Femur (tissue), 1 donor: ENCODE measurements at places on chromosomes 12 and 14.

DNA sequence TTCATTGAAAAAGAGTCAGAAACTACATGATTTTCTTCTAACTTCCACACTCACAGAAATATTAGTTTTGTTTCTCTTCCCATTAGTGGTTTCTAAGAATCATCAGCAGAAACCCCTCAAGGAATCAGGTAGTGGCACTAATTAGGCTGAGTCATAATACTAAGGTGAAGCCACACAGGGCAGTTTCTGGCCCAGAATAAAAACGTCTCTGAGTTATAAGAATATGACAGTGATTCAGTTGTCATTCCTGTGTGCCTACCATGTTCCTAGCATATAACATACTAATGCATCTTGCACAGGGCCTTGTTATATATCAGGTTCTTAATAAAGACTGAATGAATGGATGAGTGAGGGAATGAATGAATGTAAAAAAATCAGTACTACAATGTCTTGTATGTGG is 206.0 kb upstream of the PLEKHG7 start:
- no peak for DNase-seq

DNA sequence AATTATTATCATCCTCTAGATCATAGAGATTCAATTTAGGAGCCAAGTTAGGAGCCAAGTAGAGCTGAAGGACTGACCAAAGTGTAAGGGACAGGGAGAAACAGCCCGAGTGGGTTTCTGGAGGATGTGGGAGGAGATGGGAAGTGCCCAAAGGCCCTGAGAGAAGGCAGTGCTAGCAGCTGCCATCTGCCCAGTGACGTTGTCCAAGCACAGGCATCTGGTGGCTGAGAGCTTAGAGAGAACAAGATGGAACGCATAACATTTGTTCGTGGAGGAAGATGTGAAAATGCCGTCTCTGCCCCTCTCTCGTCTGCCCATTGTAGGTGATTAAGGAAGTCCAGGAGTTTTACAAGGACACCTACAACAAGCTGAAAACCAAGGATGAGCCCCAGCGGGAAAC is 34.7 kb downstream of the CD9 start:
- no peak for DNase-seq

GRCh38 chr14:66487164-66487563 is 993 bp downstream of the CCDC196 start:
- no peak for DNase-seq

DNA sequence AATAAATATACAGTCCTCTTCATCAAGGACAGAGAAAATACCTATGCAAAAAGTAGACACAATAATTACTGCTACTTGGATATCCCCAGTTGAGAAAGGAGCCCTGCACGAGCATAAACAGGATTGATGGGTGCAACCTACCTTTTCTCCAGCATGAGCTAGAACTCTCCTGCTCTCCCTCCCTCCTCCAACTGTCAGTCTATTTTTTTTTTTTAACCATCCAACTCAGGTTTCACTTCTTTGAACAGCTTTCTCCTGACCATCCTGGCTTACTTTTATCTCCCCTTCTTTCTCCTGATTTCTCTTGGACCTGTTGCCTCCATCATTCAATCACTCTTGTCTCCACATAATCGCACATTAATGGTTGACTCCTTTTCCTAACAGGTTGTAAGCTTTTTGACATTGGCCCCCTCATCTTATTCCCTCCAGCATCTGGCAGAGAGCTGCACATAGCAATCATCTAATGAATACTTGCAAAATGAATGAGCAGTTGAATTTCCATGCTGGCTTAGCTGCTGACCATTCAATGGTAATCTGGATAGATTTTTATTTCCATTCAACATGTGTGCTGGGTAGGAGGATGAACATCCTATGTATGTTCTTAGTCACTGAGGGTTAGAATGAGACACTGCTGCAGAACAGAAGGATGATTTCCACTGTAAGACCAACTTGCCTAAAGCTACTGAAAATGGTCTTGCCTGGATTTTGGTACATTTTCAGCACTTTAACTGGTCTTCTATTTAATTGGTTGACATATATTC is 24.4 kb downstream of the MYBPC1 start:
- DNase-seq = no peak

DNA sequence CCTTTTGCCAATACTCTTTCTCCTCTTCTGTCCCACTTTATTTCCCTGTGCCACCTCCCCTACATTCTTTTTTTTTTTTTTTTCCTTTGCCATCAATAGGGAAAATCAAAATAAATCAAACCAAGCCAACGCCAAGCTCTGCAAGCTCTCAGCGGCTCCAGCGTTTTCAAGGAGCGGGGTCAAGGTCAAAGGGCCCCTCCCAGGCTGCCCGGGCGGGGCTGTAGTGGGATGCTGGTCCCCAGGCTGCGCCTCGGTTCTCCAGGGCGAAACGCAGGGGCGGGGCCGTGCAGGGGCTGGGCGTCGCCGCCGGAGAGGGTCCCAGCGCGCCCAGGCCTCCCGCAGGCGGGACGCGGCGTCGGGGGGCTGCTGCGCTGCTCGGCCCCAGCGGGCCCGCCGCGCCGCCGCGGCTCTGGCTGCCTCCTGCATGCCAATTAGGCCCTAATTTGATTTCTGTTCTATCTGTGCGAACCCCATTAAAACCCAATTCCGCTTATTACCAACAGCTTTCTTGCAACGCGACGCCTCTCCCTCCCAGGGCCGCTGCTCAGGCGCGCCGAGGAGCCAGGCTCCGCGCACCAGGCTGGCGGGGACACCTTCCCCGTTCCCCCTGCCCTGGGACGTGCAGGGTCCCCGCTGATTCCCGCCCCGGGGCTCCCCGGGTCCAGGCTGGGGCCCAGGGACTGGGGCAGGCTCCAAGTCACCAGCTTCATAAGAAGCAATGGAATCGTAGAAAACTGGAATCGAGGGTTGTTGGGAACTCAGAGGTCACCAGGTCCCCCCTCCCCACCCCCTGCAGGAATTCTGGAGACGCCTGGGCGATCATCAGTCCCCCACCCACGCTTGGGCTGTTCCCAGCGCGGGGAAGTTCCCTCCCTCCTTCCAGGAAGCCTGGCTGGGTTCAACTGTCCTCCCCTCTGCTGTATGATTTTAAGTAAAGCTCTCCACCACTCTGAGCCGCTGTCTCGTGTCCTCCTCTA is 50.7 kb upstream of the MAP1LC3B2 start:
- peak; percentile 65 for DNase-seq

GRCh38 chr14:53875324-53875897 is 81.2 kb downstream of the BMP4 start:
- no peak for DNase-seq

DNA sequence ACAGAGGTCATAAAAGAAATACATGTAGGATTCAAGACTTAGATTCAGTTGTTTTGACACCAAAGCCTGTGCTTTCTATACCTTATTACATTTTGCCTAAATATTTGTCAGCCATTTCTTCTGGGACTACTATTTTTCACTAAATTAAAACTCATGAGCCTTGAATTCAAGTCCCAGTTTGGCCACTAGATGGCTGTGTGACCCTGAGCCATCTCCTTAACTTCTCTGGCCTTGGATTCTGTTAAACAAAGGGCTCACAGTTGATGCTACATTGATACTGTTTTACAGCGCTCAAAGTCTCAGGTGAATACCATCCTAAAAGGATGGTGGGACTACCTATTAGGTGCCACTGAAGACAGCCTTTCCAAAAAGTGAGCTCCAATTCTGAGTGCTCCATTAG is 39.6 kb upstream of the CCDC198 start:
- DNase-seq = peak; percentile 24

GRCh38 chr12:90460681-90461080 is 494.3 kb downstream of the CCER1 start:
- no peak for DNase-seq

DNA sequence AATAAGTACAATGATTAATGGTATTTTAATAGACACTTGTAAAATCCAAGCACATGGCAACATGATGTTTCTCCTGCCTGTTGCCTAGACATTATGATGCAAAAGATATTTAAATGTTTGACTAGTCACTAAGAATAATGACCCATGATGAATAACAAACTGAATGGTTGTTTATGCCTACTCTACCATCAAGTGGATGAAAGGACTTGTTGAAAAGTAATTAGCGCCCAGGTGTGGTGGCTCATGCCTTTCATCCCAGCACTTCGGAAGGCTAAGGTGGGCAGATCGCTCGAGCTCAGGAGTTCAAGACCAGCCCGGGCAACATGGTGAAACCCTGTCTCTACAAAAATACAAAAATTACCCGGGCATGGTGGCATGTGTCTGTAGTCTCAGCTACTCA is 30.7 kb downstream of the KIF21A start:
- no peak for DNase-seq

DNA sequence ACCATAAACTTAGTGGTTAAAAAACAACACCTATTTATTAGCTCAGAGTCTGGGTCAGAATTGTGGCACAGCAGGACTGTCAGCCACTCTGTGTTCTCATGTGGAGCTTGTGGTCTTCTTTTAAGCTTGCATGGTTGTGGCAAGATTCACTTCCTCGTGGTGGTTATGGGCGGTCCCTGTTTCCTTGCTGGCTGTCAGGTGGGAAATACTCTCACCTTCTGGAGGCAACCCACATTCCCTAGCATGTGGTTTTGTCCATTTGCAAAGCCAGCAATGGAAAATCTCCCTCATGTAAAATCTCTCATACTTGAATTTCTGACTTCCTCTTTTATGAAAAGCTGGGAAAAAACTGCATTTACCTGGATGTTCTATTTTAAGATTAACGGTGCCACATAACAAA is 229.8 kb downstream of the ALX1 start:
- no peak for DNase-seq
